ENCODE measurements at places on chromosomes 4 and X.

GRCh38 chrX:42460706-42461105 lies 317.3 kb downstream of the PPP1R2C start:
- DNase-seq = no peak

DNA sequence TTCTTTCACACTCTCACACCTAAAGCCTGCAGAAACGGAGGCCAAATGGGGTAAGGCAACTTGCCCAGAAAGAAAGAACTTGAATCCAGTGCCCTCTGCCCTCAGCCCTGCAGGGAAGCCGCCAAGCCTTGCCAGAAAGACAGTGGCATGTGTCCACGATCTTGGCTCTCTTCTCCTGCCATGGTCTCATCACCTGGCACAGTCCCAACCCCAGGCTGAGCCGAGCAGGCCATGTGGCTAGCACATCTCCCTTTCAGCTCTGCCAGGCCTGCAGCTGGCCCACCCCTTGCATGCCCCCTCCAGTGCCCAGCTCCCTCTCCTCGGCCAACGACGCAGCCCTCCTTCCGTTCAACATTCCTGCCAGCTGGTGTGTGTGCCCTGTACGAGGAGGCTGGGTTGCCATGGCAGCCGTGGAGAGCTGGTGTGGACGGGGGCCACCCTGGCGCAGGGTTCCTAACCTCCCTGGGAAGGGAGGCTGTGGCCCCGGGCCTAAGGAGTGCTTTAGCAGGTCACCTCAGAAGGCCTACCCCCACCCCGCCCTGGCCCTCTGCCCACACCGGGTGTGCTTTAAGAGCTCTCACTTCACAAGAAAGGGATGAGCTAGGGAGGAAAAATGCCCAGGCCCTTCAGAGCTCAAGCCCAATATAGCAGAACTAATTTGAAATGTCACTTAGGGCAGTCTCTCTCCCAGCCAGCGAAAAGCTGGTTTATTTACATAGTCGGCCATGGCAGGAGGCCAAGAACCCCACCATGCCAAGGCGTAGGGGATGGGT lies 73.0 kb upstream of the PJA1 start:
- no peak for DNase-seq

DNA sequence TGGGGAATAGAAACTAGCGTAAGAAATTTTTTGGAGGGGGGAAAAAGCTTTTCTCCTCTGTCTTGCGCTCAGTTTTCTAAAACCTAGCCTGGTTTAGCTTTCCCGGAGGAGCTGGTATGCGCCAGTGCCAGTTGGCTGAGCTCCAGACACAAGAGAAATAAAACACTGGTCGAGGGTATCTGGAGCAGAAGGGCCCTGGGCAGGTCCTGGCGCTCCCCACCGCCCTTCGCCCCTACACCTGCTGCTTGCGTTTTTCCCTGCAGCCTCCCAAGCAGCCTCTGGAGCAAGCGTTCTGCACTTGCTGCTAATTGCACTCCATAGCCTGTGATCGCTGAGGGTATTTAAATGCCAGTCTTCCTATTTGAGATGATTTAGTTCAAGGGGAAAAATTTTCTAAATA lies 816 bp downstream of the EREG start:
- DNase-seq = peak; percentile 17

- DNase-seq = no peak
These were observed 4.7 kb upstream of the CD40LG start for GRCh38 chrX:136643243-136643642.

GRCh38 chr4:151721466-151721865 lies 39.3 kb downstream of the GATB start:
- no peak for DNase-seq

GRCh38 chrX:2559124-2559523 lies 58.3 kb upstream of the DHRSX start:
- no peak for DNase-seq

- DNase-seq = no peak
These were observed 151.3 kb downstream of the RTL9 start for GRCh38 chrX:110509755-110510532.

GRCh38 chrX:130224810-130225209 lies 43.9 kb downstream of the ZNF280C start:
- DNase-seq = no peak

DNA sequence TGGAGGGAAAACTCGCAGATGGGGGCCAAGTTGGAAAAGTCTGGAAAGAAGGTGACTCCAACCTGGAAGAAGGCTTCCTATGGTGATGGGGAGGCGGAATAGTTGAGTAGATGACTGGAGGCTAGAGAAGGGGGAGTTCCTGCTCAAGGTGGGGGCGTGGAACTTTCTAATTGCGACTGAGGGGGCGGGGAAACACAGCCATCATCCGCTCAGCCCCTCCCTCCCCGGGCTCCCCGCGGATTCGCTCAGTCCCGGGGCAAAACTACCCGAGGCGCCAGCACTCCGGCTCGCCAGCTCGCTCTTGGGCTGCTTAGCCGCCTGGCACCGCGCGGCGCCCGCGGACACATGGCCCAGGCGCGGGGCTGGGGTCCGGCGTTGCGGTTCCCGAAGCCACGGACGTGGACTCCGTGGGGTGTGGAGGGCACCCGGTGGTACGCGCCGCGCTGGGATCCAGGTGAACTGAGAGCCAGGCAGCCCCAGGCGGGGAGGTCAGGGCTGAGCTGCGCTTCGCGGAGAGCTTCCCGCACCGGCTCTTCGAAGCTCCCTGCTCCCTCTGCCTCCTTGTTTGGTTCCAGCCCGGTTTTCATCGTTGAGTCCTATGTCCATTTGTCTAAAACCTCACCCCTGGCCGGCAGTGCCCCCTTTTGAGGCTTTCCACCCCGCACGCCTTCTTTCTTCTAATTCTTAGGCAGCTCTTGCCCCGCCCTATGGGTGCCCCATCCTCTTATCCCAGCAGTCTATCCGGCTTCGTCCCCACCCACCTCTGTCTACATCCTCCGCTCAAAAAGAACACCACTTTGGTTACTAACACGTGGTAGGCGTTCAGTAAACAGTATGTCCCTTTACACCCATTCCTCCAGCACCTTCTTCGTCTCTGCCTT lies 38.9 kb downstream of the STARD8 start:
- peak; percentile 30 for DNase-seq

DNA sequence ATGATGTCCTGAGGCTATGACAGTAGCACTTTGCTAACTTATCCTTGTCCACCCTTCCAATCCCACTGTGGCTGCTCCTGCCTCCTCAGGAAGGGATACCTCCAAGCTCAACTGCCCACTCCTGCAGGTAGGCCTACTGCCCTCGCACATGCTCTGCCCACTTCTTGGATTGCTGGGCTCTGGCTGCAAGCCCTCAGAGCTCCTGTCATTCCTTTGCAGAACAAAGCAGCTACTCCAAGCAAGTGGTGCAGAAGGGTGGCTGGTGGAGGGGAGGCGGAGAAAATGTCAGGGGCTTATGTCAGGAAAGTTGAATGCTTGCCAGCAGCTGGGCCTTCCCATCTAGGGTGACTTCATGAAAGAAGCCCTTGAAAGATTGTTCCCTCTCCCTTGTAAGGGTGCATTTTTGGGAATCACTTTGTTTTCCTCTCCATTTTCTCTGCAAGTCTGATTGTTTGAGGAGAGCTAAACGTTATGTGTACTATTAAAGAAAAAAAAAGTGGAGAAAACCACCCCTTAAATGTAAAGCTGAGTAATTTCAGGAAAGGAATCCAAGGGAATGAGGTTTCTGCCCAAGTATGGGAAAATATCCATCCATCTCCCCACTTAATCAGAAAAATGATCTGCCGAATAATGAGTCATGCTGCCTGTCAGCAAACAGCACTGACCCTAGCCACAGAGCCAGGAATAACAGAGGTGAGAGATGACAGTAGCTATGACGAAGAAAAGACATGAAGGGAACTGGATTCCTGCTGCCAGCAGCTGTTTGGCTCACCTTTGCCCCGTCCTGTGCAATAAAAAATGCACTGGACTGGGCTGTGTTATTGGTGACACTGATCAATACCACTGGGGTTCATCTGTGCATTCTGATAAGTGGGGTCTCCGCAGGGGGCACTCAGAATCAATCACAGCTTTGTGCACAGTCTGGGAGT lies 102.0 kb downstream of the RTL5 start:
- DNase-seq = no peak

- no peak for DNase-seq
These were observed at the start of gene GABRA4 for GRCh38 chr4:46993075-46994006. Gene GABRA4, minus strand, starts transcription at chr4:46993581. Its CDS starts 157 bp downstream, at chr4:46993424.

- DNase-seq = no peak
These were observed 201.0 kb downstream of the FBXW7 start for GRCh38 chr4:152334931-152335330.

DNA sequence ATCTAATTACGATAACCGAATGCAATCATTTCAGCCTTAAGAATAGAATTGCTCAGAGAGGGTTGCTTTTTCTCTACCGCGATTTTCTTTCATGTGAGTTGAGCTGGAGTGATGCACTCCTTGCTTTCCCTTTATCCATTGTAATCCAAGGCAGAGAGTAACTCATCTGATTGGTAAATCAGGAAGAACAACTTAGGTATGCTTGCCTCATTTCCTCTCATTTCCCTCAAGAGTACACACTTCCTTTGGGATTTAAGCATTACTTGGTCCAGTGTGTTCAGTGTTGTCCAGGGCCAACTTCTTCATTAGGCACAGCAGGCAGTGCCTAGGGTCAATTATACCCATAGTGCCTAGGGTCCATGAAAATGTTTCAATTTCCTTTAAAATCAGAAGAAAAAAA lies 15.7 kb upstream of the N4BP2 start:
- DNase-seq = no peak

DNA sequence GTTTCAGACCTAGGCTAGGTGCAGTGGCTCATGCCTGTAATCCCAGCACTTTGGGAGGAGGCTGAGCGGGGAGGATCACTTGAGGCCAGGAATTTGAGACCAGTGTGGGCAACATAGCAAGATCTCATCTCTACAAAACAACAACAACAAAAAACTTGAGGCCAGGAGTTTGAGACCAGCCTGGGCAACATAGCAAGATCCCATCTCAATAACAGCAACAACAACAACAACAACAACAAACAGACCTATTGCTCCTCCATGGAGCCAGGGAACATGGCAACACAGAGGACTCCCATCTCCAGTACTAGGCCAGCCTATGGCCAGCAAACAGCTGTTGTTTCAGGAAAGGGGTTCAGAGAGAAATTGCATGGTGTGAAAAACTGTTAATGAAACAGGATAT lies 43.4 kb downstream of the SLC16A2 start:
- no peak for DNase-seq

DNA sequence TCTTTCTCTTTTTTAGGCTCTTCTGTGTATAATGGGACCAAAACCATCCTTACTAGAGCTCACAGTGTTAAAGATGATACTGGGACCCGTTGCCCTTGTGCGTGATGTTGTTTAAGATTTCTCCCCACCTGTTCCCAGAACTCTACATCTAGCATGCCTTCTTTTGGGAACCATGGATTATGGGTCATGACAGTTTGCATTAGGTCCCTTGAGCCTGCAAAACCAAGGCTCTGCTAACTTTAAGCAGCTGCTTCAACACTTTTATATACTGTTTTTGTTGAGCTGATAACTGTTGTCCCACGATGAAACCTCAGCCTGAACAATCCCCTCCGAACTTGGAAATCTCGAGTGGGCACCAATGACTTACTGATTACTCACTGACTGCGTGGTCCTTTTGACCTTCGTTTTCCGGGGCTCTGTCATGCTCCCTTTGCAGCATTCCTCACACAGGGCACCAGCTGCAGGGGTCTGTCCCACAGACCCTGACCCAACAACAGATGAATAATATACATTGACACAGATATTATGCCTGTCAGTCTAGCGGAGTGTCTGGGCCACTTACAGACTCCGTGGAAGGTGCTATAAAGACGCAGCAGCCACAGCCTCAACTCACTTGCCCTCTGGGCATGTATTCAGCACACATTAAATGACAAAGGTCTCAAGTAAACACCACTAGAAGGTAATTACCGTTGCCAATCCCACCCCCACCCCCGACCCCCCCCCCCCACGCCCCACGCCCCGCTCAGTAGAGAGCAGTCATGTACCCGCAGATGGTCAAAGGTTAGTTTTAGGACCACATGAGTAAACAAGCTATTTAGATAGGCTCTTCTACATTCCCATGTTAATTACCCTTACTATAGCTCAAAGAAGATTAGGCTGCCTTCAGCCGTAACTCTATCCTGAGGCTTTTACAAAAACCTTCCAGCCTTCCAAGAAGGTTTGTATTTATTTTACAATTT lies 162.0 kb upstream of the WDFY3 start:
- DNase-seq = no peak

DNA sequence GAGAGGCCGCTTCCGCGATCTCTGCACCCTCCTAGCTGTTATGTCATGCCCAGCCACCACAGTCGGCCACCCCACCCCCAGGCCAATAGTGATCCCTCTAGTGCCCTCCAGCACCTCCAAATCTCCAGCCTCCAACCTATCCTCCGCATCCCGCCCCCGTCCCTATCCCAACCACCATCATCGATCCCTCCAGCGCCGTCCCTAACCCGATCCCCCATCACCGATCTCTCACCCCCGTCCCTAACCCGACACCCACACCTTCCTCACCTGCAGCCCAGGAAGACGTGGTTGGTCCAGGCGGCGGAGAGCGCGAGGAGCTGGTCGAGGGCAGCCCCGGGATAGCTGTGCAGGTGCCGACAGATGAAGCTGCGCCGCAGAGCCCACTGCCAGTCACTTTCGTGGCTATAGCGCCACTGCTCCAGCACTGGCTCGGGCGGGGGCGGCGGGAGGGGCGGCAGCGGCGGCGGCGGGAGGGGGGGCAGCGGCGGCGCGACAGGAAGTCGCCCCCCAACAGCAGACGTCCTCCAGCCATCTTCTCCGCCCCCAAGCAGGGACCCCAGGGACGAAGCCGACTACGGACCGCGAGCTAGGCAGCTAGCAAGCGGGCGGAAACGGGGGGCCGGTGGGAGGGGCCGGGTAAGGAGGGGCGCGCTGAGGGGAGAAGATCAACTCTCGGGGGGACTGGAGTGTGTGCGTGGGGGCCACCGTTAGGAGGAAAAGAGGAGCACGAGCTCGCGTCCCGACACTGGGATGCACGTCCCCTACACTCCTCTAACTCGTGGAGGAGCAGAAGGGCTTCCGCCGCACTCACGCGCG lies 552 bp downstream of the NKRF start:
- DNase-seq = peak; percentile 22

GRCh38 chr4:178309890-178310289 lies 867.7 kb upstream of the AGA start:
- no peak for DNase-seq

GRCh38 chrX:122439831-122440230 lies 744.2 kb upstream of the GRIA3 start:
- DNase-seq = no peak

GRCh38 chr4:182931691-182932345 lies 14.6 kb upstream of the DCTD start:
- no peak for DNase-seq

DNA sequence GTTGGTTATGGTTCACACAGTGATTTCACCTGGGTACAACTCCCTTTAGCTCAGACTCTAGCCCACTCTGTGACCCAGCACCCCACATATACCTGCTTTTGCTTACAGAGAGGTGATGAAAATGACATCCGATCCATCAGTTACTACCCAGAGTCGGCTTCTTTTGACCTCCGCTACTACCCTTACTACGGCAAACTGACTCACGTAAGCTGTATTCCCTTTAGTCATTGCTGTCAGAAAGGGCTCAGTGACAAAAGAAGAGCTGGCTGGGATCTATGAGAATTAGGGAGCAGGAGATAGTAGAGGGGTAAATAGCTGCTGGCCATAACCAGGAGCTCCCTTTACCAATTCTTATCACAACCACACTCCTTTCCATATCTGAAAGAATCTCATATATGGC lies 16.7 kb downstream of the ATP1B4 start:
- no peak for DNase-seq

GRCh38 chrX:117957128-117957527 lies 159.5 kb downstream of the KLHL13 start:
- no peak for DNase-seq

GRCh38 chr4:24914460-24914859 lies 1.6 kb upstream of the CCDC149 start:
- DNase-seq = no peak
